ENCODE measurements at places on chromosomes 16 and 17. TPM values are rescaled to one million over a fixed set of nuclear protein-coding genes. Genes with fewer than 3 reads are reported as not detected.

Gene TMED6
- total RNA-seq: 4.6 TPM

DNA sequence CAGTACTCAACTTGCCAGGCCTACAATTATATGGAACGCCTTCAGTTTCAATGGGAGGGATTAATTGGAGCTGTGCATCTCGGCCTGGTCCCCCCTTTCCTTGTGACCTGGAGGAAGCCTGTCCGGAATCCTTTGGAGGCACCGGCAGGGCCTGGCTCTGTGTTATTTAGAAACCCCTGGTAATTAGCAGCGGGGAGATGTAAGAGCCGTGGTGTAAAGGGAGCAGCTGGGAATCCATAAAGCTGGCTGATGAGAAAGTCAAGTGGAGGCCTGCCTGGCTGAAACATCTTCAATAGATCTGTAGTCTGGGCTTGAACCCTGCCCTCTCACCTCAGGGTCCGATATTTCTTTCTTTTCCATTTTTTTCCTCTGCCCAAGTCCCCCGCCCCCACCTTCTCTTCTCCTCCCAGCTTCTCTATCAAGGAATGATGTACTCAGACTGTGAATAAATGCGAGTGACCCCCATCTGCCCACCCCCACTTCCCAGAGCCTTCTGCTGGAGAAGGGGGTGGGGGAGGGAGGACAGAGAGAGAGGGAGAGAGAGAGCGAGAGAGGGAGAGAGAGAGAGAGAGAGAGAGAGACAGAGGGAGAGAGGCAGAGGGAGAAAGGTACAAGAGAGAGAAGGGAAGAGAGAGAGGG lies 495.5 kb upstream of the ZFHX3 start:
- no peak for DNase-seq

- DNase-seq: no peak
Measured at GRCh38 chr16:21684199-21684598, 20.4 kb downstream of the OTOA start.

GRCh38 chr17:413706-414380 lies 61.2 kb upstream of the RPH3AL start:
- DNase-seq: no peak

DNA sequence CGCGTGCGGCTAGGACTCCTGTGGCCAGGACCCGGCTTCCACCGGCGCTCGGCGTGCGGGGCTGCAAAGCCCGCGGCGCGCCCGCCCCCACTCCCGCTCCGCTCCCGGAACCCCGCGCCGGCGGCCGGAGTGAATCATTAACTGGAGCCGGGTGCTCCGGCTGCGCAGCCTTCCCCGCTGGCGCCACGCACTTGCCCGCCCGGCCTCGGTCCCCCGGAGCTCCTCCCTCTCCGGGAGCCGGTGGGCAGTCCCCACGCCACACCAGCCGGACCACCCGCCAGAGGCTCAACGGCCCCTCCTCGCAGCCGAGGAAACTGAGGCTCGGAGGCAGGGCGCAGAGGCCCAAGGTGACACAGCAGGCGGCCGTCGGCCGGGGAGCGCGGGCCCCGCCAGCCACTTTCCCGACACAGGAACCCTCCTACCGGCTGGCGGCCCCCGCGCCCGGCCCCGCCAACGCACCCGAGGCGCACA lies 580 bp downstream of the BCAR1 start:
- no peak for DNase-seq

DNA sequence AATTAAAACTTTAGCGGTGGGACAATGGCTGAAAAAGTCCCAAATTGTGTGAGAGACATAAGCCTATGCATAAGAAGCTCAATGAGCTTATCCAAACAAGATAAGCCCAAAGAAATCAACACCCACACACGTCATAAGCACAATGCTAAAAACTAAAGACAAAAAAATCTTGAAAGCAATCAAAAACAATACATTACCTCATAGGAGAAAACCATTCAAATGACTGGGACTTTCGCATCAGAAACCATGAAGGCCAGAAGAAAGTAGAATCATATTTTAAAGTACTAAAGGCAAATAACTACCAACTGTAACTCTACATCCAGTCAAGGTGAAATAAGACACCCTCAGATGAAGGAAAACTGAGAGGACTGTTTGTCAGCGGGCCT lies 50.2 kb downstream of the ZCCHC14 start:
- no peak for DNase-seq

DNA sequence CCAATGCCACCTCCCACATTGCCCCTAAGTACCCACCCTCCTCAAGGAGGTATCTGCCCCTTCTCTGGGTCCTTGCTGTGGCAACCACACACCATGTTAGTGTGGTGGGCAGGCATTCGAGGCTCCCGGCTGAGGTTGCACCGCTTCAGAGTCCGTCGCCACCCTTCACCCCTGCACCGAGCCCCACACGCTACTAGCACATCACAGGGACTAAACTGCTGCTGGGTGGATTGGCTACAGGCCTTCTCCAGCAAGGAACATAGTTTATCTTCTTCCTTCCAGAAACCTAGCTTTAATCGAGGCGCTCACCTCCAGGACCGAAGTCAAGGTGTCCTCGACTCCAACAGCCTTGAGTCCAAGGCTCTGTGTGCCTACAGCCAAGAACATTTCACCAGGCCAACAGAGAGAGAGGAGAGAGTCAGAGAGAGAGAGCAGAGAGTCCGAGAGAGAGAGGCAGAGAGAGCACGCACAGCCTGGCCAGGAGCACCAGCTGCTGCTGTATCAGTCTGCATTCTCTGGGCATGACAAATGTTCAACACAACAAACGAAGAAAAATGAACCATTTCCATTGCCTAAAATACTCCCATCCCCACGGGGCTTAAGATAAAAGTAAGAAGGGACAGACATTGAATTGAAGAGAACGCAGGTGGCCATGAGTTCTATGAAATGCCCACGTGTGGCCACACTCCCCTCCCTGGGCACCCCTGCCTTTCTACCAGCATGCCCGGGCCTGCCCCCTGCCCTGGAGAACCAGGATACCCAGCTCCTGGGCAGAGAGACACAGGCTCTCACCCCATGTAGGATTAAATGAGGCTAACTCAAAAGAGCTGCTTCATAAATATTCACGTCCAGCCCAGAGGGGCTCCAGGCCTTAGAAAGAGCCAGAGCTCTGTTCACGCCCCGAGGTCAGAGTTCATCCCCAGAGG lies 94.9 kb downstream of the RBFOX3 start:
- no peak for DNase-seq

Gene TNFSF12
- total RNA-seq: 63.7 TPM

Gene STXBP4
- 8.3 TPM for total RNA-seq

Gene GLIS2
- total RNA-seq: not detected

DNA sequence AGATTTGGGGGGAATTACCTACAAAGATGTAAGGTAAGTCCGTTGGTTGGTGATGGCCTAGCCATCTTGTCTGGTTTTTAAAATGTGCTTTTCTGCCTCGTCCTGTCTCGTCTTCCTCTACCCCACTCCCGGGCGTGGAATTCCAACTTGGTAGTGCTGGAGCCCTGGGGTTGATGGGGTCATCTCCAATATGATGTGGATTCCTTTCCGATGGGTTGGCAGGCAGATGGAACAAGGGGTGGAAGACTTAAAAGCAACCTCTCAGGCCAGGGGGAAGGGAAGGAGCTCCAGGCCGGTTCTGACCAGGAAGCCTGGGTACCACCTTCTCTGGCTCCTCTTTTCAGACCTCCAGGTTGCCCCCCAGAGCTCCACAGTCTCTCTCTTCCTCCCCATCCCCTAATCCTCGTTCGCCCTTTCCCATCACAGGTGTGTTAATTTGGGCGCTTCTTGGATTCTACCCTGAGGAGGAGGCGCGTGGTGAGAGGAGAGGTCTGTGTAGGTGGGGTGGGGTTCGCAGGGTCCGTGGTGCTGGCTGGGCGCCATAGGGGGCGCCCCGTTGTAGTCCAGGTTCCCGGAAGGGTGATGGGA lies 5.1 kb upstream of the HOXB2 start:
- DNase-seq: no peak

DNA sequence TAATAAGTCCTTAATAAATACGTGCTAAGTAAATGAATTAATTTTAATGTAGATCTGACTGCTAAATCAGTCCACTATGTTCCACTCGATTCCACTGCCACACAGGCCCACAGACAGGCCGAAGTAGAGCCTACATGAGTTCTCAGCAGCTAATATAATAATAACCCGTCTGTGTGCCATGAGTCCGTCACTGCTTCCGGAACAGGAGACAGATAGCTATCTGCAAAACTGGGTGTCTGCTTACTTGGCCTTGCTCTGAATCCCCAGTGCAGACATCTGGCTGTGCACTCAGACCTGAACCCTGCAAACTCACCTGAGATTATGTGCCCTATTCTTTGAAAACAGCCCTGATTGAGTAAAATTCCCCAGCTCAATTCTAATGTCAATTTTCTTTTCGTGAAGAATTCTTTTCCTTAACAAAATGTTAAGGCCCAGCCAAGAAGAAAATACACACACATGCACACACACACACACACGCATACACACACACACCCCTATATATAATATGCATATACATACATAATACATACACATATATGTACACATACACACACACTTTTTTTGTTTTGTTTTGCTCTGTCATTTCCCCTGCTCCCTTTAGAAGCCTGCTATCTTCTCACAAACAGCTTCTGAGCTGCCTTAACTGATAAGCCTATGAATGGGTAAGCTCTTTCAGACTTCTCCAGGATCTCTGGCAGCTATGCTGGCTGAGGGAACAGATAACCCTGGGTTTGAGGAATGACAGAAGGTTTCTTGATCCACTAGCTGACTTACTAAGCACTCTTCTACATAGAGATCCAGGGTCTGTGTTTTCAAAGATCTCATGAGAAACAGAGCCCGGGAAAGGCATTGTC lies 39.8 kb upstream of the TOM1L1 start:
- no peak for DNase-seq

DNA sequence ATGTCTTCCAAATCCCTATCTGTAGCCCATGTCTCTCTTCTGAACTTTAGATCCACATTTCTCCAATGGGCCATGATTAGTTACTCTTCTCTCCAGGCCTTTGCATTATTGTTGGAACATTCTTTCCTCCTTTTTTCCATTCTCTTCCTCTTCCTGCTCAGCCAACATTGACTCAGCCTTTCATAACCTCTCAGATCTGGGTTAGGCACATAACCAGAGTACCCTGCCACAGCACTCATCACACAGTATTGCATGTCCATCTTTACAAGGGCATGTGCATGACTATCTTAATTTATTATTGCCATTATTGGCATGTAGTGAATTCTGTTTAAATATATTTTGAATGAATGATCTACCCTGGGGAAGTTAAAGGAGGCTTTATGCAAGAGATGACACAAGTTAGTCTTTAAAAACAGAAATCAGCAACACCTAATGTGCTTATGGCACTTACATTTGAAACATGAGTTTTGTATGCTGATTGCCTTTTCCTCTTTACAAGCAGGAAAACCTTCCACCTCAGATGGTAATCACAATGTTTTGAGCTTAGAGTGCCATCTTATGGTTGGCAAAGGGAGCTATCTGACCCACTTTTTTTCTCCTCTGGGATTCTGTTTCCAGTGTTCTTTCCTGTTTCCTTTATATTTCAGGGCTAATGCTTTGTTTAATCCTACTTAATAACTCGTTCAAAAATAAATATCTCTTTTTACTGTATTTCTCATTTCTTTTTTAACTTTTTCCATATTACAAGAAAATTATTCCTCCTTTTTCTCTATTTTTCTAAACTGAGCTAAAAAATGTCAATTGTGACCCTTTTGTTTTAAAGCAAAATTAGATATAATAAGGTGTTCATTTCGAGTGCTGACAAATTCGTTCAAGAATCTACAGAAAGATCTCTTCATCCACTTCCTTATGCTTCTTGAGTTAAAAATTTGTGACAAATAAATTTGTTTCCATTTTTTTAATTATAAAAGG lies 151.0 kb upstream of the RBL2 start:
- DNase-seq: no peak

DNA sequence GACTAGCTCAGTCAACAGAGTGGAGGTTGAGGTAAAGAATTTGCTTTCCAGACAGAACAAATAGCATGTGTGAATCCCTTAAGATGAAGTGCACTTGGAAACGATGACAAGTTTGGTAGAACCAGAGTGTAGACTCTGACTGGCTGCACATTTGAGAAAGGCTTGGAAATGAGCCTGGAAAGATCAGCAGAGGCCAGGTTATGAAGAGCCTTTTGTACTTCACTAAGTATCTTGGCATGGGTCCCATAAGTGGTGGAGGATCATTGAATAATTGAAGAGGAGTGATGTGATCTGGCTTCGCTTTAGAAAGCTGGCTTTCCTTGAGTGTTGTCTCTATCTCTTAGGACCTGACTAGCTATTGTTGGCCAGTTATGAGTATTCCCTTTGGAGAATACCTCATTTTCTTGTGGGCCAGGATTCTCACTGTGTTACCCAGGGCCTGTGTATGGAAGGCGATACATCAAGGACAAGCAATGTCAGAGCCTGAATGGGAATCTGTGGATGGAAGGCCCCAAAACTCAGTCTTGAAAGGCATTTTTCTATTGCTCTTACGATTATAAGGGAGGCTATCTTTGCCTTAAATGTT lies 329.8 kb downstream of the UTP18 start:
- DNase-seq: no peak

DNA sequence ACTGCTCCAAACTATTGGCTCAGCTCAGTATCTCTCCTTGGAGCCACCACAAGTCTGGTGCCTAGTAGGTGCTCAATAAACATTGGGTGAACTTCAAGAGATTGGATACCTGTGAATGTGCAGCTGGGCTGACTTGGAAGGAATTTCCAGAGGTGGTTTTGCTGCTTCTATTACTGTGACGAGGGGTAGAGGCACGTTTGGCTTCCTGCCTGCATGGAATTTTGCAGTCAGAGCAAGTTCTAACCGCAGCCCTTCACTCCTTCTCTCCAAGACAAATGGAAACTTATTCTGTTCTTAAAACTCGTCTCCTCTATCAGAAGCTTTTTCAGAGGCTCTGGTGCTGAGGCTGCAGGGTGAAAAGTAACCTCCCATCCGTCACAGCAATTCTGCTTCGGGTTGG lies 342.5 kb downstream of the CPPED1 start:
- no peak for DNase-seq

GRCh38 chr17:49015924-49016774 lies 19.0 kb downstream of the IGF2BP1 start:
- no peak for DNase-seq

GRCh38 chr16:27238016-27238587 lies 30.5 kb downstream of the NSMCE1 start:
- DNase-seq: no peak

DNA sequence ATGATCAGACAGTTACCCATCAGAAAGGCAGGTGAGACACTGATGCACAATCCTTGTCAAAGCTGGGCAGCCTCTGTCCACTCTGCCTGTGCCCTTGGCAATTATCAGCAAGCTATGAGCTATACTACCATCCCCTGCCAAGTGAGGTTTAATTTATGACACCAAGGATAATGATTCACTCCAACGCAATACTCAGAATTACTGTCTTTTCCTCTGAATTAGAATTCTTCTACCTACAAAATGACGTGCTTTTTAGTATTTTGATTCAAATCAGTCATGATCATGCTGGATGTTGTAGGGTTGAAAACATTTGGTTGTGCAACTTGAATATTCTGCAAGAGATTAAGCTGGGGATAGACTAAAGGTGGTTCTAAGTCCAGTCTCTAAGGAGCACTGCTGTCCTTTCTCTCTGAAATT lies 116.8 kb upstream of the SOX9 start:
- no peak for DNase-seq

- no peak for DNase-seq
Measured at GRCh38 chr16:10961231-10961630, 16.9 kb downstream of the CLEC16A start.

GRCh38 chr17:72122010-72122764 lies 1.4 kb downstream of the SOX9 start:
- no peak for DNase-seq

Gene CNTD1
- total RNA-seq: not detected

Data from T-cell (primary cell).